Stimulated activated memory B cell treated with anti-CD40 and anti-IgM and Interleukin-4, amounts not matched to agents 10 μg/mL and 1 μg/mL and 100 μg/mL, for 72 hours (primary cell): ENCODE measurements at places on chromosomes 13 and 19.

DNA sequence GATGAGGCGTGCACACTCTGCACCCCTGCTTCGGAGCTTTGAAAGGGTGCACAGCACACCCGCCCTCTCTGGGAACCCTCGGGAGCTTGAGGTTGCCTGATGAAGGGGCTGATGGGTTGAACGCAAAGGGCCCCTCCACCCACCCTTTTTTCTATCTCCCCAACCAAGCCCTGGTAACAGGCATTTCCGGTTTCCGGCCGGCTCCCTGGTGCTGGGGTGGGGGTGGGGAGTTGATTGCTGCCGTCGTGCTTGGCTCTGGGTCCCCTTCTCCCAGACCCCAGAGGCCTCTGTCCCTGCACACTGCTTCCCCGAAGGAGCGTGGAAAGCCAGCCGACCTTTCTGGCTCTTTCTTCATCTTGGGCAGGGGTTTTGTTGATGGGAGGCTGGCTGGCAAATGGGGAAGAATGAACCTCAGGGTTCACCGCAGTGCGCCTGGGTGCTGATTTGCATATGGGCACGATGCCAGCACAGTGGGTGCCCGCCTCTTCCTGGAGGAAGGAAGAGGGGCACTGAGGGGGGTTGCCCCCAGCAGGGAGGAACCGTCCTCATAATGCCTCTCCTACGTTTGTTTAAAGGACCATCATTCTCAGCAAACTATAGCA, 29.1 kb downstream of the VAV1 start:
- ATAC-seq = peak; percentile 85

DNA sequence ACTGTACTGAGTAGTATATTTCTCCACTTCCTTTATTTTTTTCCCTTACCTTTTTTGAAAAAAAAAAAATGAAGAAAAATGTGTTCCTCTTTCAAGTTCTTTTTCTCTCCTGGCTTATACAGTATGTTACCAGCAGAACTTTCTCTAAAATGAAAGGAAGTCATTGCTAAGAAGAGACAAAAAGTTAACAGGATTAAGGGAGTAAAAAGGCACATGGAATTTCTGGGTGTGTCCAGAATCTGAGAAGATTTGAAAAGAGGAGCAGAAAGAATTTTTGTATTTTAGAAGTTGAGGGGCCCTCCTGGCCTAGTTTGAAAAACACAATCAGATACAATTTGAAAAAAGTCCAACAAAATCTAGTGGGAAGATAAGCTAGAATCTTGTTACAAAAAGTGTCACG, 21.0 kb upstream of the TRIM13 start:
- ATAC-seq = no peak

GRCh38 chr13:59843040-59843439, 320.7 kb downstream of the DIAPH3 start:
- ATAC-seq = no peak

DNA sequence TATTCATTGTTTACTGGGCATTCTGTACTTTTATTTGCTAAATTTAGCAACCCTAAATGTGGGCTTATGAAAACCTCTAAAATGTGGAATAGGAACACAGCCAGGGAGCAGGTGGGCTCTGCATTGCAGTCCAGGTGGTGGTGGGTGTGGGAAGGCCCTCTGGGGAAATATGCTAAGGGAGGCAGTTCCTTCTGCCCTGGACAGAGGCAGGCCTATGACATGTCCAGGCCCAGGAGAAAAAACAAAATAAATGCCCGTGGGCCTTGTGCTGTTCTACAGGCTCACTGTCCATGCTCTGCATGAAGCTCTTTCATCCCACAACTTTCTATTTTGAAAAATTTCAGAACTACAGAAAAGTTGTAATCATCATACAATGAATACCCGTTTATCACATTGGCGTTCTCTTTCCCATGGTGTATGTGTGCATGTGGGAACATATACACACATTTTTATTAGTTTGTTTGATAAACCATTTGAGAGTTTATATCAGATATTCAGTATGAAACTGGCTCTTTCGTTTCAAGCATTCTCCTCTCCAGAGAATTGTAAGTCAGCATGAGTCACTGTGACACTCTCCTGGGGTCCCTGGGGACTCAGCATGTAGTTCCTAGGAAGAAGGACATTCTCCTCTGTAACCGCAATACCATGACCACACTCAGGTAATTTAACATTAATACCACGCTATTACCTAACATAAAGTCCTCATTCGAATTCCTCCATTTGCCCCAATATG, 505.3 kb downstream of the COG6 start:
- ATAC-seq = peak; percentile 88

GRCh38 chr19:33339016-33339984, 34.2 kb upstream of the CEBPG start:
- no peak for ATAC-seq

DNA sequence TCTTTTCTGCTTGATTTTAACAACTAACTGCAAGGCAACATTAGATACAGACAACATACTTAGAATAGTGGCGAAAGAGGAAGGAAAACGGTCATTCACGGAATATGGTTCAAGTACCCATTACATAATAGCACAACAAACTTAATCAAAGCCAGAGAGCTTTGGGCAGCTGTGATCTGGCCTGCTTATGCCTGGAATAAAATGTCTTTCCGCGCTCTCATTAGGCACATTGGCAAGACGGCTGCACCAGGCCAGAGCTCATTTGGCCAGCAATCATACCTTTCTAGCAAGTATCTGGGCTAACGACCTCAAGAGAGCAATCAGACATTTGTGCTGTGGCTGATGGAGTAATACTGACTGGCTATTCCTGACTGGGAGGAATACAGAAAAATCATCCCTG, 112.8 kb downstream of the NALCN start:
- ATAC-seq = no peak

DNA sequence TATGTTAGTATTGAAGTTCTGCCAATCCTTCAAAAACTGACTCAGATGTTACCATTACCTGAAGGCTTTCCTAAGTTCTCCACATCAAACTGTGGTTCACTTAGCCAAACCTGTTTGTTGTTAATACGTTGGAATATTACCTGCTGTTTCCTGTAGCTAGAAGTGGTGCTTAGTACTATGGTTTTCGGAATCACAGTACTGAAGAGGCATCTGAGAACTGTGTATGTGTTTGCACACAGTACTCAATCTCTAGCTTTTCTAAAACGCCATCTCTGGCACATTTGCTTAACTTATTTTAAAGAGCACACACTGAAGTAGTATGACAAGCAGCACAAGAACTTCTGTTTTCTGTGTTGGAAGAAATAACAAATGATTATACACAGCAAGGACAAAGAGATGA, 248.2 kb downstream of the SHISA2 start:
- ATAC-seq = no peak

- ATAC-seq = no peak
These were observed 221.3 kb downstream of the MYO16 start for GRCh38 chr13:108850691-108851090.

GRCh38 chr13:53638040-53638439, 609.4 kb downstream of the OLFM4 start:
- ATAC-seq = no peak

- ATAC-seq = no peak
These were observed 5.5 kb upstream of the ADAMTS10 start for GRCh38 chr19:8615813-8616596.

DNA sequence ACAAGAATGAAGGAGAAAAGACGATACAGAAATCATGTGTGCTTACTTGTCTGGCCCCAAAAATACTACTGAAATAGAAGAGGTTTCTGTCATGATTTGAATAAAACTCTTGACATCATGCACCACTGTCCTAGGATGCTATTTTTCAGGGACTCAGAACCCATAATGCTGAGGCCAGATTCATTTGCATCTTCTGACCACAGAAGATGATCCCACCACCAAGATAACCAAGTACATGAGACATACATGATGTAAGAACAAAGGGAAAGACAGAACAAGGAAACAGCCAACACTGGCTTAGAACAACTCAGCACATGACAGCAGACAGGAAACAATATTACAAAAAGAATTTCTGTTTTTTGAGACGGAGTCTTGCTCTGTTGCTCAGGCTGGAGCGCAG, 2.5 kb downstream of the ZNF552 start:
- ATAC-seq = no peak

DNA sequence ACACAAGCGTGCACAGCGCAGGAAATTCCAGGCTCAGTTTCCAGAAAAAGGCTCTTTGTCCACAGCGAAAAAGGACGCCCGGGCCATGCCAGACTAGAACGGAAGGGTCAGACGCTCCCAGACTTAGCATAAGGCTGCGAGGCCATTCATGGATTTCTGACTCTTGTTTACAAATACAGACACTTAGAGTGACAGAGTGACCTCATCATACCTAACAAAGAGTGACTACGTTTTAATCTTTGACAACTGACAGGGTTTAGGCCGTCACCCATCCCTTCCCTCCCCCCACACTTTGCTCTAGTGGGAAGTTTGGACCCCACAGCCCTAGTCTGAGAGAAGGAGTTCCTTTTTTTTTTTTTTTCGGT, 418 bp upstream of the ZNF709 start:
- ATAC-seq = no peak

- ATAC-seq = no peak
These were observed 628.0 kb upstream of the PCDH20 start for GRCh38 chr13:62043600-62043999.

DNA sequence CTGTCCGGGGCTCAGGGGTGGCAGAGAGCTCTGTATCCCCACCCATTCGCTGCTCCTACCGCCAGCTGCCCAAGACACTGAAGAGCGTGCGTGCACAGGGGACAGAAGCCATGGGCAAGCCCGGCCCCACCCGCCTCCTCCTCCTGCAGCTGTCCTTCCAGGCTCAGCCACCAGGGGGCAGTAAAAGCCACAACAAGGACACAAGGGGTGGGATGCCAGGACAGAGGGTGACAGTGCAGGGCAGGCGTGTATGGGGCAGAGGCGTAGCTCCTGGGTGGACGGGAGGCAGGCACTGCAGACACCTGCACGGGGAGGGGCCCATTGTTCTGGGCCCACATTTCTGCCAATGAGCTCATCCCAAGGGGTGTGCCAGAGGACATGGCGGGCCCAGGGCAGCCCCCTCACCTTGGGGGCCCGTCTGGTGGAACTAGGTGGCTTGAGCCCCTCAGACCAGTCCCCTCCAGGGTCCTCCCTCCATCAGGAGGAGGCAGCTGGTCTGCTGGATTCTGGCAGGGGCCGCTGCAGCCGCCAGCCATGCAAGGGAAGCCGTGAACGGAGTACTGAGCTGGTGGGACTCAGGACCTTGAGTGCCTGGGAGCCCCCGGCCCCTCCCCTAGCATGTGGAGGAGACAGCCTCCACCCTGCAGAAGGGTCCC, 61.2 kb downstream of the MLLT1 start:
- peak; percentile 78 for ATAC-seq

- peak; percentile 28 for ATAC-seq
These were observed 29.0 kb downstream of the GPX4 start for GRCh38 chr19:1132552-1133383.

DNA sequence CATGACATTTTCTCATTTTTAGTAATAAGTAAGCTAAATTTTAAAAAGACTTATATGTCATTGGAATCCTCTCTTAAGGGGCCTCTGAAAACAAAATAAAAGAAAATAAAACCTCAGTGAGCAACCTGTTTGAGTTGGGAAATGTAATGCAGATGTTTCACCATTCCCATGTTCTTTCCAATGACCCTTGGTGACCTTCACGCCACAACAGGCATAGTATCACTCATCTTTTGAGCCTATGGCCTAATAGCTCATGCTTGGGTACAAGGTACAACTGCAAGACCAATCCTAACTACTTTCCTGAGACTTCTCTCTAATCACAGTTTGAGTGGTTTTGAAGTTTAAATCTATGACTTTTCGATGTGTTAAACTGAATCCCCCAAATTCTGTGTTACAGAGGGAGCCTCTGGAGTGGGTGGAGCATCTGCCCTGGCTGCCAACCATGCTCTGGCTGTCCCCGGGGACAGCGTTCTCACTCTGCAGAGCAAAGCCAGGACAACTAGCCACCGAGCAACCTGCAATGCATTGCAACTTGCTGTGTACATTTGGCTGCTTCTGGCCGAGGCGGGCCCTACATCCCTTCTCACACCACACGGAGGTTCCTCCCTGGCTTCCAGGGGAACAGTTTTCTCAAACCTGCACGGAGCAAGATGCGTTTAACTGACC, 307.9 kb upstream of the MAB21L1 start:
- ATAC-seq = no peak
